C1 segment of cervical spinal cord (tissue), 14 donors: ENCODE measurements at places on chromosomes 5 and 9.

DNA sequence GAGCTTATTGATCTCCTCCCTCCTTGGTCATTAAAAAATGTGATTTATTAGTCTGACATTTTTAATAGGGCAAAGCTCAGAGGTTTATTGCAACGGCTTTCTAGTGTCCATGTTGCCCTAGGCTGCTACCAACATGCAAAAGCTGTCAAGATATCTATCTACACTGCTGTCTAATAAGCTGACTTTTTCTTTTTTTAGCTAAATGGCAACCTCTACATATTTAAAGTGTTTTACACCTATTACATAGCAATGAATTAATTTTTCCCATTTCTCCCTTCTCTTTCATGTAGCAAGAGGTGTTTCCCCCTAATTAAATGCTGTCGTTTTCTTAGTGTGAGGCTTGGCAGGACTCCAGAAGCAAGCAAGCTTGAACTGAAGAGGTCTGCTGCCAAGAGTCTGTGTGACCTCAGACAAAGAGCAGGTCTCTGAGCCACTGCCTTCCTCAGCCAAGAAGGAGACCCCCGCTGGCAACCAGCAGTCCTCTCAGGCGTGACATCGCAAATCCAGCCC is 79.4 kb downstream of the GAS1 start:
- DNase-seq: no peak

- no peak for DNase-seq
These were observed 155.1 kb upstream of the WWC1 start for GRCh38 chr5:168136340-168136739.

GRCh38 chr5:11467588-11467987 is 436.7 kb downstream of the CTNND2 start:
- no peak for DNase-seq

DNA sequence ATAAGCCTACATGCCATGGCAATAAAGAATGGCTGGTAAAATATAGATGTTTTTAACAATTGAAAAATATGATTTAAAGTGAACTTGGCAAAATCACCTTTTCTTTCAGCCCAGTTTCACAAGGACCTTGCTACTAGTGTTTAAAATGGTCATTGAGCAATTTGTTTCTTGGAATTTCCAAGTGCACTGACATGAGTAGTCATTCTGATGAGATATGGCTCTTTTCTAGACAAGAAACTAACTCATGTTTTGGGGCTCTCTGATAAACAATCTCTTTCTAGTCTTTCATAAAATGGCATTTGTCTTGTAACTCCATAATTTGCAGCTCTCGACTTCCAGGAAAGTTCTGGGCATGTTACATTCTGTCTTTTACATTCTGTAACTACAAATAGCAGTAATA is 176.8 kb downstream of the NR2F1-AS1 start:
- DNase-seq: no peak

DNA sequence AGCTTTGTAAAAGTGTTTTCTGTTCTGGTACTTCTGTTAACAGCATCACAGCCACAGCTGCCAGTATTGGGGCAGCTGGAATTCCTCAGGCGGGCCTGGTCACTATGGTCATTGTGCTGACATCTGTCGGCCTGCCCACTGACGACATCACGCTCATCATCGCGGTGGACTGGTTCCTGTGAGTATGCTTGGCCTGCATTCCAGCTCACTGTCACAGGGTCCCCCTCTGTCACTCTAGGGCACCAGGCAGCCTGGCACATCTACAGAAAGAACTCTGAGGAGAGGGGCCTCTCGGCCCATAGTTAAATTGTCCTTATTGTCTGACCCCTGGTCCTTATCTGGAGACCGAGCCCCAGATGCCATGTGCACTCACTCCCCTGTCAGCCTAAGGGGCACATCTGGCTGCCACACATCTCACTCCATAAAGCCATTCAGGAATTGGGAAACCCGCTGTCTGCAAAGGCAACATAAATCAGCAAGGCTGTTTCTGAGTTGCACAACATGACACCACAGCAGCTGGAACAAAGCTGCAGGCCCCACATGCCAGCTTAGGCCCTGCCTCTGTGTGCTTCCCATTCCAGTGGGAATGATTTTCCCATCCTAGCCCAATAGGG is 77.5 kb downstream of the SLC1A3 start:
- no peak for DNase-seq

DNA sequence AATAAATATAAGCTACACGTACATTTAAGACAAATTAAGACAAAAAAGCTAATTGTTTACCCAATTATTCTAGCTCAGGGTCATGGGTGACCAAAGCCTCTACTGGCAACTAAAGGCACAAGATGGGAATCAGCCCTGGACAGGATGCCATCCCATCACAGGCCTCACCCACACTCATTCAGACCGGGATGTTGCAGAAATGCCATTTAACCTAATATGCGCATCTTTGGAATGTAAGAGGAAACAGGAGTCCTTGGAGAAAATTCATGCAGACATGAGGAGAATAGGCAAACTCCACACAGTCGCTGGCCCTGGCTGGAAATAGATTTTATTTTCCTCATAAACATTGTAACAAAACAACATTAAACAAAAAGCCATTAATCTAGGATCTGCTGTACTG is 2003.8 kb upstream of the CDH9 start:
- DNase-seq: no peak

- DNase-seq: no peak
These were observed 36.3 kb downstream of the TSTD2 start for GRCh38 chr9:97596906-97597305.

DNA sequence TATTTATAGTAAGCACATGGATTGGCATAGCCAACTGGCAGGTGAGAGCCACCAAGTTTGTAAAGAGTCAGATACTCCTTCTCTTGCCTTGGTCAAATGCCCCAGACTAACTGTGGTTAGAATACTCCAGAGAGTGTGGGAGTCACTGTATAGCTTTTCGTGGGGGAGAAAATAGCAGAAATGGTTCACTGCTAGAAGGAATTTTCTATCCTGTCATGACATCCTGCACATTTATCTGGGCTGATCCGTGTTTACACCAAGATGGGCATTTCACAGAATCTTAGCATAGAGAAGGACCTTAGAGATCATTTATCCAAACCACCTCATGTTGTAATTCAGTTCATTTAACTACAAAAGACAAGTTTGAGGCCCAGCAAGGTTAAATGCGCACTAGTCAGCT is 460.8 kb downstream of the ENC1 start:
- DNase-seq: no peak

GRCh38 chr5:151179489-151179840 is 21.9 kb upstream of the ANXA6 start:
- no peak for DNase-seq

- no peak for DNase-seq
These were observed 938 bp downstream of the LPAR1 start for GRCh38 chr9:111037356-111037707.

DNA sequence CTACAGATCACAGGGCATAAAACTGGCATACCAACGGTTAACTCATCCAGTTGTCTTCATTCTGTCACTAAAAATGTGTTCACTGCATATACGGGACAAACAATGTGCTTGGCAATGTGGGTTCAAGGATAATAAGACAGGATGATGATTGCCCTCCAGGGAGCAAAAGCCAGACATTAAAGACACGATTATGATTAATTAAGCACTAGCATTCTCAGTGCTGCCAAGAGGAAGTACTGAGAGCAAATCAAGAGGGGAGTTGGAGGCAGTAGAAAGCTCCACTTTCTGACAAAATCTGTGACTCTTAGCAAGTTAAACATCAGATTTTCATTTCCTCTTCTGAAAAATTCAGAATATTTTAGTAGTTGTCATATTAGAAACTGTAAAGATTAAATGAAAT is 9.0 kb upstream of the IFNA8 start:
- DNase-seq: no peak

GRCh38 chr9:19243366-19244033 is 13.0 kb downstream of the DENND4C start:
- DNase-seq: no peak

DNA sequence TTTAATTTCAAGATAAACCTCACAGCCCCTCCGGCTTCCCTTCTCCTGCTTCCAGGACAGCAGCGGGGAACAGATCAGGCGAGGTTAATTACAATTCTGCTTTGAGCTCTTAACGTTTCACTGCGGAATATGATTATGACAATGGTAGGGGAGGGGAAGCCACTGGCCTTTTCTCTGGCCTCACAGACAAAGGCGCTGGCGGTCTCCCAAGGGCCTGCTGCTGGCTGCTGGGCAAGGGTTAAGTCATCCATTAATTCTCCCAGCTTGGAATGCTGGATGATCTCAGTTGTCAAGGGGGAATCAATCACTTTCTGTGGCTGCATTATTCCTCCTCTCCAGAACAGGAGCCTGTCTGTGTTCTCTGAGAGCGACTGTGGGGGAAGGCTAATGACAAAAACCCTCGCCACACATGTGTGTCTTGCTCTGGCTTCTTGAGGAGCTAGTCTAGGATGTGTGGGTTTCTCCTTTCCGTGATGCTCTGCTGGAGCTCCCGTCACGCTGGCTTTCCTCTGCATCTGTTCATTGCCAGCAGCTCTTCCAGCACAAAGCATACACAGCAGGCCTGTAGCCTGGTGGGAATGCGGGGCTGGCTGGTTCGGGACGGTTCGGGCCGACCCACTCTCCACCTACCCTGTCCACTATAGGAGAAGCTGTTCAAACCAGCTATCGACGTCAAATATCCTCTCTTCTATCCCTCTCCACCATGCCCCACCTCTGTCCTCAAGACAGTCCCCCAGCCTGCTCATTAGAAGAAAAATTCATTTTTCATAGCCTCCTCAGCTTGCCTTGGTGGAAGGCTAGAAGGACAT is 82.8 kb downstream of the DCP2 start:
- peak; percentile 30 for DNase-seq

DNA sequence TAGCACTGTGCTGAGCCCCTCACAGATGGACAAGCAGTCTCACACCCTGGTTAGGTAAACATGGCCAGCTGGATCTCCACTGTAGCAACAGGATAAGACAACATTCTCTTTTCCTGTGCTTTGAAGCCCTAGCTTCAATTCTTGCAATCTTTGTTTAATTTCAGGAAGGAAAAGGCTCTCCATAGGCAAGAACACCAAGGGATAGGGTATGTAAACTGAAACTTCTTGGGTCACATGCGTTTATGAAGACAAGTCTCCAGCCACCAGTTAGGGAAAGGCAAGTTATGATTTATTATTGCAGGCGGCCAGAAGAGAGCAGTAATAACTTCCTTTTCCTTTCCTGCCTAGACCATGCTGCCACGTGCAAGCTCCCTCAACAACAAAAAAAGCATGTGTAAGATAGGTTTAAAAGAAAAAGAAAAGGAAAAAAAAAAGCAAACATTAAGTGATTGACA is 50.1 kb upstream of the POU5F2 start:
- no peak for DNase-seq

DNA sequence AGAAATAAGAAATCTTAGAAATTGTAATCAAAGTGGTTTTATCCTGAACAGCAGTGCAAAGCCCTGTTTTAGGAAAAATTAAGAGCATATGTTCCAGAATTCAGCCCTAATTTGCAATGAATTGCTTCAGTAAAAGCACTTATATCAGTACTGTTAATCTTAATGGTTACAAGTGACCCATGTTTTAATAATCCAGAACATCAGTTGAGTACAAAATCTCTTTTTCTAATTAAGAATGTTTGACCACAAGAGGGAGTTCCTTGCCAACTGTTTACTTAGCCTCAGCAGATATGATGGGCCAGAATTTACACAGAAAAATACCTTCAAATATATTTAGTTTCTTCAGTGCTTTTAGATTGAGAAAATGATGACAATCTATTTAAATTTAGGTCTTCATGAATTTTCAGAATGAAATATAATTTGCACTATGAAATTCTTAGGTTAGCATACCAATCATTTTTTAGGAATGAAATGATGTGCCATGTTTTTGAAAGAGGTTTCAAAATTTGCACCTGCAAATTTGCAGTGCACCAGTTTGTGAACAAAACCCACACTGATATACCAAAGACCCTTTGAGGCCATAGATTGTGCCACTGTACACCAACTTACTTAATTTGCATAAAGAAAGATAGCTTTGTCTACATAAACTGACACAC is 926.3 kb upstream of the ARRDC3 start:
- DNase-seq: no peak

DNA sequence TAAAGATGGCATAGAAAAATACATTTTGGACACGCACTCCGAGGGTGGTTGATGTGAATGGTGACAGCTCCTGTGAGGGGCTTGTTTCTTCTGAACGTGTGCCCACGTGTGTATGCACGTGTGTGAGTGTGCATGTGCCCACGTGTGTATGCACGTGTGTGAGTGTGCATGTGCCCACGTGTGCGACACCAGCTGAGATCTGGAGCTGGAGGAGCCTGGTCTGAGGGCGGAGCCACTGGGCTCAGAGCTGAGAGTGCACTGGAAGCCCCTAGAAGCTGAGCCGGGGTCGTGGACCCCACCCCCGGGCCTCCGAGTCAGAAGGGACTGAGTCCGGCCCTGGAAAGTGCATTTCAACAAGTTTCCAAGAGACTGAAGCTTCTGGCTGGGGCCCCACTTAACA is 282.5 kb upstream of the IRX4 start:
- DNase-seq: no peak

DNA sequence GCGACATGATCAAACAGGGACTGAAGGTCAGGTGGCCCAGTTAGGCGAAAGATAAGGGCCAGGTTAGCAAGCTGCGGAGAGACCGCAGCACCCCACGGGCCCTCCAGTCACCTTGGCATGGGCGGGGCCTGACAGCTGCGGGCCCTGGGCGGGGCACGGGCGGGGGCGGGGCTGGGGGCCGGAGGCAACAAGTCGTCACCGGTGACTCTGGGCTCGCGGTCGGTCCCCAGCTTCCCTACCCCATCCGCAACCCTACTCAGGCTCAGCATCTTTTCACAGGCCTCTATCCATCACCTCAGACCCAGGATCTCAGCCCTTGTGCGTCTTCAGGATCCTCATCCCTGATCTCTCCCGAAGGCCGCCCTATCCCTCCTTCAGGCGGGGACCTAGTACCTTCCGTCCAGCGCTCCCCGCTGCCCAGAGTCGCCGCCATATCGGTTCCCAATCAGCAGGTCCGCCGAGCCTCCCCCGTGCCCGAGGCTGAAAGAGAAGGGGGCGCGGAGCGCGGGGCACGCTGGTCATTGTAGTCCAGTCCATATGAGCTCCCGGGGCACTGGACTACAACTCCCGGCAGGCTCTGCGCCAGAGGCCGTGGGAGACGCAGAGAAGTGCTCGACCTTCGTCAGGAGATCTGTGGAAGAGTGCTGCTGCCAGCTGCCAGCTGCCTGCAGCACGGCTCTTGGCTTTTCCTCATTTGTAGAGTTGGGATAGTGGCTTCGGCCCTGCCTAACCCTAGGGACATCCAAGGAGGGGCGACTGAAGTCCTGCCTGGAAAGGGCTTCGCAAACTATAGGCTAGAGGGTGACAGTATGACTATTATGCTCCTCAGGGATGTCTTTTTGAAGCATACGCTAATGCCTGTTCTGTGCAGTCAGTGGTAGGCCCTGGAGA is at the start of gene DNAJC18:
Gene DNAJC18, minus strand, starts transcription at position 513 of the 891 bp plus-strand sequence. Its CDS starts 80 bp downstream, at position 433.
- DNase-seq: peak; percentile 32

- no peak for DNase-seq
These were observed 322.8 kb upstream of the RFX3 start for GRCh38 chr9:3848445-3849114.

GRCh38 chr9:112777914-112778313 is 27.4 kb downstream of the SNX30 start:
- DNase-seq: no peak

GRCh38 chr5:157233515-157233914 is 32.4 kb upstream of the CYFIP2 start:
- no peak for DNase-seq

GRCh38 chr9:24846248-24846912 is 300.7 kb upstream of the IZUMO3 start:
- DNase-seq: no peak
